ENCODE measurements at places on chromosomes 7 and 10.
A peak's percentile ranks its signal among the peaks of the same experiment; 100 is the strongest.

GRCh38 chr7:22426463-22427094 lies 69.6 kb upstream of the RAPGEF5 start:
- DNase-seq, result no peak

DNA sequence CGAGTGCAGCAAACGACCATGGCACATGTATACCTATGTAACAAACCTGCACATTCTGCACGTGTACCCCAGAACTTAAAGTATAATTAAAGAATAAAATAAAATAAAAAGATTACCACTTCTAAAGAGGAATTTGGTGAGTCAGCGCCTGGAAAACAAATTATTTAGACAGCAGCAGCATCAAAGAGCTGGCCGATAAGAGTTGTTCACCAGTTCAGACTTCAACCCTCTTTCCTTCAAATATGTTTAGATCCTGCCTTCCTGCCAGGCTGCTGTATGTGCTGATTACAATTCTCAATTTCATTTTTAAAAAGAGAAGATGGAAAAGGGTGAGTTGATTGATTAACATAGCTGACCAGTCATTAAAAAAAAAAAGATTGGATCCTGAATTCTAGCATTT lies 672.0 kb upstream of the NRP1 start:
- no peak for DNase-seq

DNA sequence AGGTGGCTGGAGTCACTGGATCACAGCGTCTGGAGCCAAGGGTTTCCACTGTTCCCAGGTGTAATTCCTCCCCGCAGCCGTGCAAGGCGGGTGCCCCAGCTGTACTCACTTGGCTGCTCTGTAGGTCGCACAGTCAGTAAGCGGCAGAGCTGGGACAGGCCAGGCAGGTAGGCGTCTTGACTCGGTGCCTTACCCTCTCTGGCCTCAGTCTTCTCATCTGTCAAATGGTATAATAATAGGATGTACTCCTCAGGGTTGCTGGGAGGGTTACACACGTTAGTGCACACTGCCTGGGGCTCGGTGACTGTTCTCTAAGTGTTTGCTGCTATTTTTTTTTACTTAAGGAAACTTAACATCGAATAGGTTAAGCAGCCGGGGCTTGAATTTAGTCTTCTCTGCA lies 27.0 kb downstream of the MYL10 start:
- DNase-seq, result no peak

- DNase-seq, result peak; percentile 96
Measured at GRCh38 chr7:41029072-41029499, 673.8 kb downstream of the INHBA start.

DNA sequence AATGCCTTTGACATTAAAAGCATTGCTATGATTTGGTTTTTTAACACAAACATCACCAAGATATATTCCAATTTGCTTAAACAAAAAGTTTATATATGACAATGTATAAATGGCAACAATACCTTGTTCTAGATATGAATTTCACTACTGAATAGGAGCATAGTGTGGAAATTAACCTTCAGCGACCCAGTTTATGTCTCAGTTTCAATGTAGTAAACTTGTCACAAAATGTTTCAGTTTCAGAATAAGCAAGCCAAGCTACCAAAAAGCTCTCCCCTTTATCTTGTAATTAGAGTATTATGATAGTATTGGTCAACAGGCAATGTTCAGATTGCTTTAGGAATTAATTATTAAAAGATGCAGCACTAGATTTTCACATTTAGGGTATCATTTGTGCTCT lies 99.6 kb upstream of the PCDH15 start:
- DNase-seq, result no peak

DNA sequence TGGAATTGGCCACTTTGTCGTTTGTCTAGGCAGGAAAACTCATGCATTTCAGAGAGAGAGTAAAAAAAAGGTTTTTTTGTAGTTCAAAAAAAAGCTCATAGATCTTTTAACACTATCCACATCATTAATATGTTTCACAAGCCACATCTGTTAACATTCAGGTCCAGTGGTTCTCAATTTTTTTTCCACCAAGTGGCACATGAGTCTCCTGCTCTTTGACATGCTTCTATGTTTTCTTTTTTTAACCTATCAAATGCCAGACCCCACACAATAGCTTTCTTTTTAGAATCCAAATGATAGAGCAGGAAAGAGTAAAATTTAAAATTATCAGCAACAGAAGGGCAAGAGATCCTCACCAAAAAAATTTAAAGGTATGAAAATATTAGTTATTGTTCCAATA lies 20.3 kb downstream of the NOD1 start:
- no peak for DNase-seq

- DNase-seq, result no peak
Measured at GRCh38 chr7:44275957-44276570, 49.3 kb downstream of the CAMK2B start.

DNA sequence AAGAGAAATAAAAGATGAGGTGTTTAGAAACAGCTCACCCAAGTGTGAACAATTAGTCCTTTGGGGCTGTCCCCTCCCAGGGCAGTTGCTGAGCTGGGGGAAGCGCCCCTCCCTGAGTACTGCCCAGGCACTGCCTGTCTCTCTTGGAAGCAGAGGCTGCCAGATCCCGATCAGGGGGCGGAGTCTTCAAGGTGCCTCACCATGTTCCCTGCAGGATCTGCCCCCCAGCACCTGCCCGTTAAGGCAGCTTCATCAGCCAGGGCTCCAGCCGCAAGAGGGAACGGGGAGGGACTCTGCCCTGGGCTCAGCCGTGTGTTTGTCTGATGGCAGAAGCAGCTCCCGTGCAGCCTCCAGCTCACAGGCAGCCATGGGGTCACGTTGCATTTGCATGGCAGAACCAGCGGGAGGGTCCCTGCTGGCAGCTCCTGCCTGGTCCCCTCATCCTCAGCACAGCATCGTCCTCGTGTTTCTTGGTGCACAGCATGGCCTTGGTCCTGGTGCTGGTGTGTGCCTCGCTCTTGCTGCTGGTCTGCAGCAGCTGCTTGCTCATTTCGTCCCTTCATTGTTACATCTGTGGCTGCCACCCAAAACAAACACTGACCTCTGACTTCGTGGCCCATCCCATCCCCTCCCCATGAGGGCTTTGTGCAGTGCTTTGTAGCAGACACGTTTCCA lies 10.7 kb upstream of the DPYSL4 start:
- peak; percentile 53 for DNase-seq

GRCh38 chr7:155593461-155594162 lies 47.3 kb upstream of the CNPY1 start:
- no peak for DNase-seq

GRCh38 chr7:47303014-47303694 lies 278.8 kb downstream of the TNS3 start:
- no peak for DNase-seq
